ENCODE measurements at places on chromosomes 2 and 18.

DNA sequence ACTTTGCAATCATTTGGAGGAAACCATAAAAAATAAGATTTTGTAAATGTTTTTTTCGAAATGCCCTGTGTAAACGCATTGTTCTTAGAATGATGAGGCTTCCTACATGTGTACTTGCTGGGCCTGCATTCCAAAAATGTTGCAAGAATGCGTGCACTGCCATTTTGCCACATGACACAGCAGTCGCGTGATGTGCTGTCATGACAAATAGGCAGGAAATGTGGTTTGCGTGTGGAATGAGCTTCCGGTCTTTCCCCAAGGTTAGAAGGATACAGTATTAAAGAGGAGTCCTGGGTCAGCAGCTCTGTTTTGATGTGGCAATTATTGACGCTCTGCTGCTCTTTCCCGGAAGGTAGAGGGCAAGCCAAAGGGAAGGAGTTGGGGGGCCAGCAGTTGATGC, 18.1 kb upstream of the SERPINB2 start:
- DNase-seq, result no peak

DNA sequence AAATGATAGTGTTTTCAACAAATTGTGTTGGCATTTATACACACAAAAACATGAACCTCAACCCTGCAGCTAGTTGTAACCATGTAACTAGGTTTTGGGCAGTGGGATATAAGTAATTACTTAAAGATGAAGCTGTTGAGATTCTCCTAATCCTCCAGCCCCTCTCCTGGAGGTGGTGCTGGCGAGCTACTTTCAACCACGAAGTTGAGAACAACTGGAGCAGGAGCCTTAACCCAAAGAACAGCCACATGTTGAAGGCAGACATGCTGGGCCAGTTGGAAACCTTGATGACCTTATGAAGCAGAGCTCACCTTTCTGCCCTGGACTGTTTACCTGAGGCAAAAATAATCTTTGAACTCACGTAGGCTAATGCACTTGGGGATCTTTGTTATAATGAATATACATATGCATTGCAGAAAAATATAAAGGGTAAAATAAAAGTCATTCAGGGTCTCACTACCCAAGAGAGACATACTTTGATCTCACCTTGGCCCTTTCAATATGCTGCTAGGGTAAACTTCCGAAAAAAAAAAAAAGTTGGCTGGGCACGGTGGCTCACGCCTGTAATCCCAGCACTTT, 89.6 kb upstream of the NPAS2 start:
- DNase-seq, result no peak

GRCh38 chr2:195279840-195280427, 377.1 kb upstream of the SLC39A10 start:
- DNase-seq, result no peak

DNA sequence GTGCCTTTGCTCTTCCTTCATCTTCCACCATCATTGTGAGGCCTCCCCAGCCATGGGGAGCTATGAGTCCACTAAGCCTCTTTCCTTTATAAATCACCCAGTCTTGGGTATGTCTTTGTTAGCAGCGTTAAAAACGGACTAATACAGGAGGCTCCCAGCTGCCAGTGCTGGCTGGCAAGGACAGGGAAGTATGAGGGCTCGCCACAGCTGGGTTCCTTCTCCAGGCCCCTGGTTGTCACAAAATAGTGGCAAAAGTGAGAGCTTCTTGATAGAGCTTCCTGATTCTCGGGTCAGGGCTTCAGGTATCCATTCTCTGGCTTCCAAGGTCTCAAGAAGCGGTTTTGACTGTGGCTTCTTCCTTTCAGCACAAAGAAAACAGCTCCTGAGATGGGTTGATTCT, 85.0 kb downstream of the ZNF516 start:
- DNase-seq, result no peak

- no peak for DNase-seq
Measured at GRCh38 chr2:144632809-144633208, 112.9 kb upstream of the ZEB2 start.

DNA sequence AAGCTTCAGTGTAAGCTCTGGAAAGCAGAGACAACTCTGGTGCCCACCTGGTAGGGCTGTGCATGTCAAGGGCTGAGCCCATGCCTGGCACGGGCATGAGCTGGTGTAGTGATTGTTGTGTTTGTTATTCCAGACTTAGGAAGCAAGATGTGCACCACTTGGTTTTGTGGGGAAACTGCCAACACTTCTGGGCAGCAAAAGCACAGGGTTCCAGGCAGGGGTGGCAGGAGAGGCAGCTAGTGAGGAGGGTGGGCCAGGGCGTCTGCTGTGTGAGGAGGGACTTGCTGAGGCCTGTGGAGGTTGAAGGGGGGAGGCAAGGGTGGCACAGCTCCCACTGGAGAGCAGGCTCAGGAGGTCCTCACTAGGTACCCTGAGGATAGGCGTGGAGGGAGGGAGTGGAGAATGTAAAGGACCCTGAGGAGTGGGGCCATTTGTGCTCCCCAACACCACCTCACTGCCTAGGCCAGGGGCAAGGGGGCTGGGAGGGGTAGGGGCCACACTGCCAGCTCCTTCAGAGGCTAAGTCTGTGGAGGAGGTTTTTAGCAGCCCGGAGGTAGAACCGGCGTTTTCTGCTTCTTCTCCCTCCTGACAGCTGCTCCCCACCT, 104.0 kb upstream of the POU3F3 start:
- no peak for DNase-seq

- DNase-seq, result no peak
Measured at GRCh38 chr2:42795275-42795674, 2.9 kb upstream of the HAAO start.

DNA sequence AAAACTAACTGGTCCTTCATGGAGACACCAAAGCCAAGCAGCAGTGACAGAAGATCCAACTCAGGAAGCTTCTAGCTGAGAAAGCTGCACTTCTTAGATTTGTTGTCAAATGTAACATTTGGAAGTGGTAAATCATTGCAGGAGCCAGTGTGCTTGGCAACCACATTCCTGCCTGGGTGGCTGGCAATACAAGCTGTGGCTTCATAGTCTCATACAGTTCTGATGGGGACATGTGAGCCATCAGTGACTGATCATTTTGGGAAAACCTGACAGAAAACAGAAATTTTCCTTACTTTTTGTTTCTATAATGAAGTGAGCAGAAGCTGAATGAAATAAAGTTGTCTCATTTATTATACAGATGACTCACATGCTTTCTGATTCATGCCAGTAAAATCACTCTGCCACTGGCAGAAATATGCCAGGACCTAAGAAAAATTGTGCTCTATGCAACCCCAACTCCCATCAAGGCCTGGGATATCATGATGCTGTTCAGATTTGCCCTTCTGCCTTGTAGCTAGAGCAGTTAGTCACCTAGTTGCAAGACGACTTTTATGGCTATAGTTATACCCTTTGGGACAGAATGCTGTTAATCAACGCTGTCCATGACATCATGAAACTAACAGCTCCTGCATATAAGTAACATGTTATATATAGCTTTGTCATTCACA, 508.1 kb downstream of the ADCYAP1 start:
- DNase-seq, result no peak

- DNase-seq, result no peak
Measured at GRCh38 chr2:77232909-77233425, 289.2 kb downstream of the LRRTM4 start.

DNA sequence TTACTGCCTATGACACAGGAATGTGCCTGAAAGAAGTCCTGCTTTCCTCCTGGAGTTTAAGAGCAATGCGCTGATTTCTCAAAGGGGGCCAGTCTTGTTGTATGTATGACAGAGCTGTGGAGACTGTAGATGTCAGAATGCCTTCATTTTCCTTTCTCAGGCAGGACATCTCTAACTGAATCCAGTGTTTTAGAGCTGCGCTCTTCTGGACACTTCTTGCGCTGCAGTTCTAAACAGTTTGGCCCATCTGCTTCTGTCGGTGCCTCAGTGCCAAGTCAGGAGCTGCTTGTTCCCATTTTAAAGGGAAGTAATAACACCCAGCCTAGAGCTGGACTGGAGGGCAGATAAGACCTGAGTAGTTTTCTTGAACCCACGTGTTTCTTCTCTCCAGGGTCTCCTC, 91.4 kb downstream of the ESCO1 start:
- no peak for DNase-seq

GRCh38 chr2:67880291-67880761, 182.5 kb downstream of the C1D start:
- no peak for DNase-seq

GRCh38 chr2:147451902-147452515, 392.8 kb upstream of the ACVR2A start:
- DNase-seq, result no peak

DNA sequence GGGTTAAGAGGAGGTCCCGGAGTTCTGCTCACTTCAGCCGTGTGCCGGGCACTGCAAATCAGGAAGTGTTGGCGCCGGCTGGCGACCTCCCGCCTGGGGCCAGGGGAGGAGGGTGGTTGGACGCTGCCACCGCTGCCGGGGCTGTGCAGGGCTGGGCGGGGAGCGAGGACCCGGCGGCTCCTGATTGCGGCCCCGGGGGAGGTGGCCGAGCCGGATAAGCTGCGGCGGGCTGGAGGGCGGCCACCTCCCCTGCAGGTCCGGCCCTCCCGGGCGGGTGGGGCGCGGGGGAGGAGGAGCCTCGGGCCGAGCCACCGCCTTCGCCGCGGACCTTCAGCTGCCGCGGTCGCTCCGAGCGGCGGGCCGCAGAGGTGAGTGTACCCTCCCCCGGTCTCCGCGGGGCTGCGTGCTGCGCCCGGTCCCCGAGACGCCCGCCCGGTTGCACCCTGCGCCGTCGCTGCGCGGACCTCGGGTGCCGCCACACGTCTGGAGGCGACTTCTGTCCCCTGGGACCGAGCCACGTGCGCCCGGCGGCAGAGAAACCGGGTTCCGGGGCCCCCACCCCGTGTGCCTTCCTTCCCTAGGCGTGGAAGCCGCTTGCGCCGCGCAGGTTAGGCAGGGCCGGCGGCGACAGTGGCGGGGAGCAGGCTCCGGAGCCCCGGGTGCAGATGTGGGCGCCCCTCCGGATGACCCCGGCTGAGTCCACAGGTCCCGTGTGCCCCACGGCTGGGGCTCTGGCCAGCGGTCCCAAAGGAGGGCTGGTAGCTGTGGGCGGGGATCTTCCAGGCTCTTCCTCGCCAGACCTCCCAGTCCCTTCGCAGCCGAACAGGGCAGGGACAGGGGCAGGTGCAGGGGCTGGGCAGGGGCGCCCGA, at the start of gene STEAP3:
Gene STEAP3 (plus strand): TSS at position 314 of the 870 bp plus-strand sequence. CDS start 7,179 bp downstream, outside the sequence.
- no peak for DNase-seq

- DNase-seq, result no peak
Measured at GRCh38 chr2:218387369-218388194, 5.5 kb downstream of the SLC11A1 start.

- DNase-seq, result no peak
Measured at GRCh38 chr2:121583555-121583954, 52.9 kb downstream of the RNU4ATAC start.

GRCh38 chr18:34357944-34358580, 133.3 kb upstream of the NOL4 start:
- no peak for DNase-seq

DNA sequence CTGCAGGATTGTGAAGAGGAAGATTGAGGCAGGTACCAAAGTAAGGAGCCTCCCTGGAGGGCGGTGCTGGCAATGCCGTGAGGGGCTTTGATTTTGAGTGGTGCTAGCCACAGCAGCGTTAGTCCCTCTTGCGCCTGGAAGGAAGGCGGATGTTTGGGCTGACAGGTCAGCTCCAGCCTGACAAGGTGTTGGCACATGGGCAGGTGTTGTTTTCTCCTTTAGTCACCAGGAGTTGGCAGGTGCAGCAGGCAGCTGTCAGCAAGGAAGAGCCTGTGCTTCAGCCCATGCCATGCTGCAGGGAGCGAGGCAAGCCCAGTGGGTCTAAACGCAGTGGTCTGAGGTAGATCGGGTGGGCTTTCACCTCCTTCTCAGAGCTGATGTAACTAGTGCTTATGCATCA, 8.5 kb downstream of the SEC11C start:
- no peak for DNase-seq

GRCh38 chr2:60565472-60565871, 12.0 kb upstream of the BCL11A start:
- DNase-seq, result no peak

- DNase-seq, result no peak
Measured at GRCh38 chr2:149719695-149720094, 132.1 kb upstream of the MMADHC start.
